AG09319 (cell line): ENCODE measurements at places on chromosomes 13 and 19.

GRCh38 chr13:110131424-110131823 is 175.5 kb downstream of the COL4A1 start:
- no peak for DNase-seq

DNA sequence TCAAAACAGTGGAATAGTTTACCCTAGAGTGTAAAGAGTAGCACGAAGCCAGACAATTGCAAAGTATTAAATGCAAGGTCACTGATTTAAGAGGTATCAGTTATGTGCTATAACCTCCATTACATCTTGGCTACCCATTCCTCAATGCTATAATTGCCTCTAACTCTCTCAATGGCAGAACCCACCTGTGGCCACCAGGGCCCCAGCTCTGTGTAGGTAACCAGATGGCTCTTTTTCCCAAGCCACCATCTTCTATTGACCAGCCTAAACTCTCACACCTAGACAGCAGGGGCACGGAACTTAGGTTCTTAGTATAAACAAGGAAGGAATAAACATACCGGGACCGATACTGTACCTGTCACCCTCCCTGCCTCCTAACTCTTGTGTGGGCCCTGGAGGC is 277.6 kb downstream of the PCDH9 start:
- no peak for DNase-seq

DNA sequence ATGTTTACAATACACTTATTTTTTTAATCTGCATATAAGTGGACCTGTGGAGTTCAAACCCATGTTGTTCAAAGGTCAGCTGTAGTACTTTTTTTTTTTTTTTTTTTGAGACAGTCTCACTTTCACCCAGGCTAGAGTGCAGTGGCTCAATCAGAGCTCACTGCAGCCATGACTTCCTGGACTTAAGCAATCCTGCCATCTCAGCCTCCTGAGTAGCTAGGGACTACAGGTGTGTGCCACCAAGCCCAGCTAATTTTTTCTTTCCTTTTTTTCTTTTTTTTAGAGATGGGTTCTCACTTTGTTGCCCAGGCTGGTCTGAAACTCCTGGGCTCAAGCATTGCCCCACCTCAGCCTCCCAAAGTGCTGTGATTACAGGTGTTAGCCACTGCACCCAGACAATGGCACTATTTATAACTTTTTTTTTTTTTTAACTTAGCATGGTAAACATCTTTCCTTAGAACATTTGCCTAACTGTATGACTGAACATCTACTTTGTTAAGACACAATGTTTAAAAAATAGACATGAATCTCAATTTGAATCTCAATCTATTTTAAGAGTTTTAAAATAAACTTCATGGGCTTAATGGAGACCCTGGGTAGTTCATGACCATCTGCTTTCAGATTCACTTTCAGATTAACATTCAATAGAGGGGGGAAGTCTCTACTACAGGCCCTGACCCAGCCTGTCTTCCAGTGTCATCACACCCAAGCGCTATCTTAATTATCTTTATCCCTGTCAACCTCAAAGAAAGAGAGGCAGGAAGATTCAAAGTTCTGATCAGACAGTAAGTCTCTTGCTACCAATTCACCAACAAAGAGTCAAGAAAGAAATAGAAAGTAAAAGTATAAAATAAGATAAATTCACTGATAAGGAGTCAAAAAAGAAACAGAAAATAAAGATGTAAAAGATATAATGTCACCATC is 97.7 kb upstream of the DOCK9 start:
- no peak for DNase-seq

DNA sequence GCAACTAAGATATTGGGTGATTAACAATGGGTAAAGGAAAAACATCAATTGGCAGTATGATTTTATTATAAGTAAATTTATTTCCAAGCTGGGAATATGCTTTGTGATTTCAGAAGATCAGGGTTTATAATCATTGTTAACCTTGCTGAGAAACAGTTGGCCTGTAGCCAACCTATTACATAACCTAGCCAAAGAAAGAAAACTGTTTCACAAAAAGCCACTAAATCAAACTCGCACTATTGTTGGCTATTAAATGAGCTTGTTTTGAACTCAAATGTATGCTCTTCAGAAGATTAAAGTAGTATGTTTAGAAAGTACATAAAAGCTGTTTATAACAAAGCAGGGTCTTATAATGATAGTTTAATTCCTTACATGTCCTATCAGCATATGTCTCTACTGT is 151.7 kb downstream of the LHFPL6 start:
- DNase-seq: no peak

DNA sequence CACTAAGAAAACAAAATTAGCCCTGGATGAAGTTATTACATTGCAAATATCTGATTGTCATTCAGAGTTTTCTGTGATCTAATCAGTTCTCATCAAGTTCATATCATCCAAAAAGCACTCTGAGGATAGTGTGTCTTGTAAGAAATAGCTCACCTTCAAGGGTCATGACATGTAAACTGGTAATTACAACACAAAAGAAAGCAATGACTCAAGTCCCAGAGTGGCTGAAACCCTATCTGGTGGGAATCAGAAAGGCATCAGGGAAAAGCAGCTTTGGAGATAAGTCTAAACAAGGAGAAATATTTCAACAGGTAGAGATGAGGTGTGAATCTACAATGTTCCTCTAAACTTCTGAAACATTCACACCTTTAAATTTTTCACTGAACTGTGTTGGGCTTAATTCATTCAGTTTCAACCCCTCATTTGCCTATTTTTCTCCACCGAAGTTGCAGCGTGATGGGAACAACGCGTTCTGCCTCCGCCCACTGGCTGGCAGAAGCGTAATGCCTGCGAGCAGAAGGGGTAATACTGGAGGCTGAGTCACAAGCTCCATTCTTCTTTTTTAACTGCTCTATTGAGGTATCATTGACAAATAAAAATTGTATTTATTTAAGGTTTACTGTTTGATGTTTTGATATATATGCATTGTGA is 155.2 kb upstream of the IPO5 start:
- no peak for DNase-seq

DNA sequence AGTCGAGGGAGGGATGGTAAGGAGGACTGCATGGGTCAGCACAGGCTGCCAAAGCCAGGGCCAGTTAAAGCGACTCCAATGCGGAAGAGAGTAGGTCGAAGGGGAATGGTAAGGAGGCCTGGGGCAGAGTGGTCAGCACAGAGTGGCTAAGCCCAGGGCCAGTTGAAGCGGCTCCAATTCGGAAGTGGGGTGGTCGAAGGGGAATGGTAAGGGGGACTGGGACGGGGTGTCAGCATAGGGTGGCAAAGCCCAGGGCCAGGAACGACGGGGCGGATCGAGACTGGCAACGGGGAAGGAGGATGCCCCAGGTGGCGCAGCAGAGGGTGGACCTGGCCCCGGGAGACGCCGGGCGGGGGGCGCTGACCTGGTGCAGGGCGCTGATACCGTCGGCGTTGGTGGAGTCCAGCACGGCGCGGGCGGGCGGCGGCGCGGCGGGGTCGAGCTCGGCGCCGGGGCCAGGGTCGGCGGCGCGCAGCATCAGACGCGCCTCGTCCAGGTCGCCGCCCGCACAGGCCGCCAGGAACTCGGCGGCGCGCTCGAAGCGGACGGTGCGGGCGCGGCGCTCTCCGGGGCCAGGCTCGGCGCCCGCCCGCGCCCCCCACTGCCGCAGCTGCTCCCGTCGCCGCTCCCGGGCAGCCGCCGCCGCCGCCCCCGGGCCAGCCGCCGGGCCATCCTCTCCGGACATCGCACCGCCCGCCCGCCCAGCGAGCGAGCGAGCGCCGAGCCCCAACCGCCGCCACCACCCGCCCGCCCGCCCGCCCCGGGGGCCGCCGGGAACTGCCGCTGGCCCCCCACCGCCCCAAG is at the start of gene PPP1R12C:
TSS of gene PPP1R12C (minus strand) at position 779 of the 804 bp plus-strand sequence. CDS start at position 685, 94 bp downstream.
- DNase-seq: no peak

DNA sequence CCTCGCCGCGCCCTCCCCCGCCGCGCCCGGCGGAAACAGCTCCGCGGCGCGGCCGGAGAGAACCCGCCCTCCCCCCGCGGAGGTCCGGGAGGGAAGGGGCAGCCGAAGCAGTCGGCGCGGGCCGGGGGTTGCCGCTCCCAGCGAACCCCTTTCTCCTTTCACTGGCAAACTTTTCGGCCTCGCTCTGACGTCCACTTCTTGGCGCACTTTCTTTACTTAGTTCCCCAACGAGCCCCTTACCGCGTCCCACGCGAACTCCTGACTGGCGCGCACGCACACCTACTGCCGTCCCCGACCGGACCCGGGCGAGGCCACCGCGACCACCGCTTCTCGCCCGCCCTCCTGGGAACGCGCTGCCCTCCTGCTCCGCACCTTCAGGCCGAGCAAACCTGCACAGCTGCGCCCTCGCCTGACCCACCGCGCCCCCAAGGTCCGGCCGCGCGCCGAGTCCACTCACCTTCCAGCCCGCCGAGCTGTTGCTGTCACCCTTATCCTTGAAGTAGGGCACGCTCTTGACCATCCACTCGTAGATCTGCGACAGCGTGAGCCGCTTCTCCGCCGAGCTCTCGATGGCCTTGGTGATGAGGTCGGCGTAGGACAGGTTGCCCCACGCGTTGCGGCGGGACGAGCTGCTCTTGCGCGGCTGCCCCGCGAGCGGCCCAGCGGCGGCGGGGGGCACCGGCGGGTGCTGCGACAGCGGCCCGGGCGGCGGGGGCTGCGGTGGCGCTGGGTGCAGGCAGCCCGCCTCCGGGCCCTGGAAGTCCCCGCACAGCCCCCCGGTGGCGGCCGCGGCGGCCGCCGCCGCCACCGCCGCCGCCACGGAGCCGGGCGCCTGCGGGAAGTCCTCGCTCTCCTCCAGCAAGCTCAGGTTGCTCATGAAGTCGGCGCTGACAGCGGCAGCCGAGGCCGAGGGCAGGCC is 1.1 kb downstream of the FOXO1 start:
- DNase-seq: no peak

DNA sequence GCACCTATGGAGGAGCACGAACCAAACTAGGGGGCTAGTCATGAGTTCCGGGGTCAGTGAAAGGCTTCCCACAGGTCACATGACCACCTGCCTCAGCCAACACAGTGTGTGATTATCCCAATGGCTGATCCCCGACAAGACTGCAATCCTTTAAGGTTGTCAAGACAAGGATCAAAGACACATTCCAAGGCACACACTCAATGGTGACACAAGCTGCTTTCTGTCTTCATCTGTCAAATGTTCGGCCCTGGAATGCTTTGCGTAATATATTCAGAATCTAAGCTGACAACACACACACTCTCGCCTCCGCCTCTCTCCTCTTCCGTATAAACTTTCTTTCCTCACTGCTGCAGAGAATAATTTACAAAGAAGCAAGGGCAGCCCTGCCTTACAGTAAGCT is 11.7 kb downstream of the RANBP3 start:
- no peak for DNase-seq

DNA sequence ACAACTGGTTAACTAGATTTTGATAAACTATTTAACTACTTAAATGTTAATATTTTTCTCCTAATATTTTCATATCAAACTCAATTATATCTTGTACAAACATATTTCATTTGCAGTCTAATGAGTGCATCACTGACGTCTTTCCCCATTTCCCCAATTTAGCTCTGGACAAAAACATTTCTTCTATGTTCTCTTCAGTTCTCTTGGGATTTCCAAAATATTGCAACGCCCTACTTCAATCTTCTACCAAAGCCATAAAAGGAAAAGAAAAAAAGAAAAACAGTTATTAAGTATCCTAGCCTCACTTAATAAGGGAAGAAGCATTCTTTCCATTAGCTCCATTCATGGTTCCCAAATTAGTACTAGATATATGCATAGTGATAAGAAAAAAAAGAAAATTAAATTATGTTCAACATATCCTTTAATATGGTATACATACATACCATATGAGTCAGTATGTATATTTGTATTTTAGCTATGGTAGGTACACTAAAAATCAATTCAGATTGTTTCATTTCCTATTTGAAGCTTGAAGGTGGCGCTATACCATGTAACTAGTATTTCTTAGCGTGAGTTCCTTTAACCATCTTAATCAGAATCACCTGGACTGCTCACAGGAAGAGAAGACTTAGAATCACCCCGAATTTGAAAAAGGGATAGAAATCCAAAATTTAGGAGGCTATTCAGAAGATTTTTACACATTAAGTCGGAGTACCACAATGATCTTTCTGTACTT is 9.9 kb downstream of the FBXL3 start:
- DNase-seq: no peak

- DNase-seq: no peak
Measured at GRCh38 chr19:10747271-10747670, 29.4 kb downstream of the DNM2 start.

DNA sequence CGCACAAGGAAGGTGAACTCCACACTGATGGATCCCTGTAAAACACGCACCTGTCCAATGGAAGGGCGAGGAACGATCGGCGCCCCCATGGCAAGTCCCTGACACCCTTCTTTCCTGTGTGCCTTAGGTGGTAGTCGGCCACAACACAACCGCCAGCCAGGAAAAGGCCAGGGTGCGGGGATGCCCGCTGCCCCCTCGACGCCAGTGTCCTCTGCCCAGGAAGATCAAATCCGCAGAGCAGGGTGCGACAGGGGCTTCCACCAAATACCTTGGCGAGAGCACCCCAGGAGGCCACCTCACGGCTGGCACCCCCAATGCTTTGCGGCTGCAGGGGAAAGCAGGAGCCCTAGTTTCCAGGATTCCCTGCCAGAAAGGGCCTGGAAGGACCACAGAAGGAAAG is 91.2 kb downstream of the ZNF254 start:
- no peak for DNase-seq

DNA sequence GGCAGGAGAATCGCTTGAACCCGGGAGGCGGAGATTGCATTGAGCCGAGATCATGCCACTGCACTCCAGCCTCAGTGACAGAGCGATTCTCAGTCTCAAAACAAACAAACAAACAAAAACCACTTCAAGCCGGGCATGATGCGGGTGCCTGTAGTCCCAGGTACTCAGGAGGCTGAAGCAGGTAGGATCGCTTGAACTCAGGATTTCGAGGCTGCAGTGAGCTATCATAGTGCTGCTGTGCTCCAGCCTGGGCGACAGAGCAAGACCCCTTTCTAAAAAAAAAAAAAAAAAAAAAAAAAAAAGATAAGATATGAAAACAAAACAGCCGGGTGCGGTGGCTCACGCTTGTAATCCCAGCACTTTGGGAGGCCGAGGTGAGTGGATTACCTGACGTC is 12.9 kb downstream of the PPP1R14A start:
- no peak for DNase-seq
